SJSA1 (cell line): ENCODE measurements at places on chromosomes 12 and 14.

DNA sequence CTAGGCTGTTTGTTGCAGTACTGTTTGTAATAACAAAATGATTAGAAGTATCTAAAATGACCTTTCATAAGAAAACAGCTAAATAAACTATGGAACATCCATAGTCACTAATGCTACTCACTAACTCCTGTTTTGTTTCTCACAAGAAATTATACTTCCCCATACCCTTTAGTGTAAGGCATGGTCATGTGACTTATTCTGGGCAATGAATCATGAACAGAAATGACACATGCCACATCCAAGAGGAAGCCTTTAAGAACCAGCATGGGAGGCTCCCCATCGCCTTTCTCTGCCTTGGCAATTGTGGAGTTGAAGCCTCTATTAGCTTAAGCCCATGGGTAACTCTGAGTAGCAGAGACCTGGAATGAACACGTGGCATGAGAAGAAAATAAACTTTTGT, 49.3 kb downstream of the KSR2 start:
- no peak overlapping the region for H3K27ac ChIP-seq
- no peaks in the 10 kb centered on the region for H3K27me3 ChIP-seq
- no peak for DNase-seq
- no peaks in the 10 kb centered on the region; the same call in 1 of the 2 replicates for H3K36me3 ChIP-seq
- no peaks in the 10 kb centered on the region for H3K4me1 ChIP-seq
- H3K4me3 ChIP-seq, result no peak overlapping the region

GRCh38 chr12:9071969-9072368, 43.8 kb downstream of the A2M start:
- H3K27ac ChIP-seq, result no peak overlapping the region
- no peaks in the 10 kb centered on the region for H3K27me3 ChIP-seq
- DNase-seq, result no peak
- no peak overlapping the region for H3K4me3 ChIP-seq
- H3K4me1 ChIP-seq, result no peaks in the 10 kb centered on the region

DNA sequence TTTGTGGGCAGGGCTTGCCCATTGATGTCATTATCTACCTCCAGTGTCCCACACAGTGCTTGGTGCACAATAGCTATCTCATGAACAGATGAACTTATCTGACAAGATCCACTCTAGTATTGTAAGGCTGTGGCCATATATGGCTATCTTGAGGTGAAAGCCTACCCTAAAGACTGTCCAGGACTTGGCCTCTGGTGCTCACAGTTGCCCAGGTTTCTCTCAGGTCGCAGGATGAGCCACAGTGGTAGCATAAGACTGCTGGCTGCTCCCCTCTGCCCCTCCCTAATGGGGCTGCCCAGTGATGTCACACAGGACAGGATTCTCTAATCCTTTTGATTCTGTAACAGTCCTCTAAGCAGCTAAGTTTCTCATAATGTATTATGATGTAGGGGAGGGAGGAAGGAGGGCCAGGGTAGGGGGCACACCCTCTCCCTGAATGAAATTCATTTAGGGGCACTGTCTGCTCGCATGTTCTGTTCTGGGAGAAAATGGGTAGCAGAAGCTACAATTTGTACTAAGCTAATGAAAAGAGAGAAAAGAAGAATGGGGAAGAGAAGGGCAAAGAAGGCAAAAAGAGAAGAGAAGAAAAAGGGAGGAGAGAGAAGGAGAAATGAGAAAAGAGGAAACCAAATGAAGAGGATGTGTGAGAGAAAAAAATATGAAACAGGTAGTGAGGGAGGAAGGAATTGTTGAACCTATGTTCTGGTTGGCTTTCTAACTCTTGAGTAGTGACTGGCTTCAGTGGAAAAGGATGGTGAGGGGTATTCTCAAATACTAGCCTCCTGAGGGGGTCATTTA, 3.4 kb upstream of the PPM1A start:
- DNase-seq, result no peak
- H3K4me1 ChIP-seq, result peaks cover 14% of the 10 kb centered on the region
- H3K4me3 ChIP-seq, result no peak overlapping the region
- H3K36me3 ChIP-seq, result no peaks in the 10 kb centered on the region
- H3K27ac ChIP-seq, result no peak overlapping the region
- H3K27me3 ChIP-seq, result peaks cover 3% of the 10 kb centered on the region; the same call in 1 of the 2 replicates

- no peak overlapping the region for H3K27ac ChIP-seq
- H3K27me3 ChIP-seq, result peaks cover 43% of the 10 kb centered on the region
- H3K4me3 ChIP-seq, result no peak overlapping the region
- DNase-seq, result no peak
- no peaks in the 10 kb centered on the region; the same call in 1 of the 2 replicates for H3K4me1 ChIP-seq
These were observed 19.8 kb upstream of the LYZ start for GRCh38 chr12:69328426-69328825.

- no peak overlapping the region for H3K27ac ChIP-seq
- no peak for DNase-seq
- no peak overlapping the region for H3K4me3 ChIP-seq
- no peaks in the 10 kb centered on the region for H3K36me3 ChIP-seq
- H3K4me1 ChIP-seq, result no peaks in the 10 kb centered on the region
These were observed 5.2 kb upstream of the LMO3 start for GRCh38 chr12:16611146-16611545.

GRCh38 chr12:104959335-104959841, 1.3 kb upstream of the SLC41A2 start:
- peaks cover 23% of the 10 kb centered on the region for H3K27me3 ChIP-seq
- no peak overlapping the region for H3K4me3 ChIP-seq
- H3K36me3 ChIP-seq, result no peaks in the 10 kb centered on the region
- peaks cover 27% of the 10 kb centered on the region for H3K4me1 ChIP-seq
- H3K27ac ChIP-seq, result no peak overlapping the region
- no peak for DNase-seq

DNA sequence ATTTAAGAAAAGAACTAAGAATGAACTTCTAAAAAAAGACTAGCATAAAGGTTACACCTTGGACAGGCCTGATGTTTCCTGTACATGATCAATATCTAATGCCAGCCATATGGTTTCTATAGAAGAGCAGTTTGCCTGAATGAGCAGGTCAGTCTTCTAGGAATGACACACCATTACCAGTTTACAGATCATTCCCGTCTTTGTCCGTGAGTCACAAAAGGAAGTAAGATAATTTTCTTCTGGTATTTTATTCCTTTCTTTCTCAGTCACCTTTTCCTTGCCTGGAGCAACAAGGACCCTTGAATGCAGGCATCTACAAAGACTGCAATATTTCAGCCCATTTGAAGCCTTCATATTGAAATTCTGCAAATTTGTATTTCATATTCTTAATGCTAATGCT, 44.6 kb upstream of the CNTN1 start:
- DNase-seq, result no peak

DNA sequence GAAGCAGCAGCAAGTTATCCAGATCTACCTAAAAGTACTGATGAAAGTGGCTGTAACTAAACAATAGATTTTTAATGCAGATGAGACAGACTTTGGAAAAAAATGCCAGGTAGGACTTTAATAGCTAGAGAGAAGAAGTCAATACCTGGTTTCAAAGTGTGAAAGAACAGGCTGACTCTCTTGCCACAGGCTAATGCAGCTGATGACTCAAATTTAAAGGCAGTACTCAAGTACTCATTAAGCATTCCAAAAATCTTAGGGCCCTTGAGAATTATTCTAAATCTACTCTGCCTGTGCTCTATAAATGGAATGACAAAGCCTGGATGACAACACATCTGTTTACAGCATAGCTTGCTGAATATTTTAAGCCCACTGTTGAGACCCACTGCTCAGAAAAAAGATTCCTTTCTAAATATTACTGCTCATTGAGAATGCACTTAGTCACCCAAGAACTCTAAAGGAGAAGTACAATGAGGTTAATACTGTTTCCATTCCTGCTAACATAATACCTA, 68.6 kb upstream of the SYT1 start:
- DNase-seq, result no peak
- H3K4me3 ChIP-seq, result no peak overlapping the region
- no peaks in the 10 kb centered on the region for H3K4me1 ChIP-seq
- H3K27me3 ChIP-seq, result no peaks in the 10 kb centered on the region
